ENCODE measurements at places on chromosomes 12 and 14.
A peak's percentile ranks its signal among the peaks of the same experiment; 100 is the strongest.

DNA sequence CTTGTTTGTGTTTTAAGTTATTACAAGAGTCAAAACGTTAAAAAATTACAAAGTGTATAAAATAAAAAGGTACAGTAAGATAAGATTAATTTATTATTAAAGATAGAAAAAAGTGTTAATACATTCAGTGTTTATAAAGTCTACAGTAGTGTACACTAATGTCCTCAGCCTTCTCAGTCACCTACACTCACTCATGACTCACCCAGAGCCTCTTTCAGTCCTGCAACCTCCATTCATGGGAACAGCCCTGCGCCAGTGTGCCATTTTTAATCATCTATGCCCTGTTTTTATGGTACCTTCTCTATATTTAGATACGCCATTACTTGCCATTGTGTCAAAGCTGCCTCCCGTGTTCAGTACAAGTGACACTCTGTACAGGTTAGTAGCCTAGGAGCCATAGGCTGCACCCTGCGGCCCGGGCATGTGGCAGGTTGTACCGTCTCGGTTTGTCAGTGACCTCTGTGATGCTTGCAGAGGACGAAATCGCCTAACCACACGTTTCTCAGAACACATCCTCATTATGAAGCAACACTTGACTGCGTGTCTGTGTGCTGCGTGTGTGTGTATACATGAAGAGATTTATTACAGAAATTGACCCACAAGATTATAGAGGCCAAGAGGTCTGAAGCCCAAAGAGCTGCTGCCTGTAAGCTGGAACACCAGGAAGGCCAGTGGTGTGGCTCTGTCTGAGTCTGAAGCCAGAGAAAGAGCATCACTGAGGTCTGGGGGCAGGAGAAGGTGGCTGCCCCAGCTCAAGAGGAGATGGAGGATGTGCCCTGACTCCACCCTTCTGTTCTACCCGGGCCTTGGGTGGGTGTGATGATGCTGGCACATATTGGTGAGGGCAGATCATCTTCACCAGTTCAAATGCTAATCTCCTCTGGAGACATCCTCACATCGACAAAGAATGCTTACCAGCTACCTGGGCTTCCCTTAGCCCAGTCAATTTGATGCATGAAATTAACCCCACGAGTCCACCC lies 116.6 kb upstream of the C14orf180 start:
- no peak for DNase-seq

DNA sequence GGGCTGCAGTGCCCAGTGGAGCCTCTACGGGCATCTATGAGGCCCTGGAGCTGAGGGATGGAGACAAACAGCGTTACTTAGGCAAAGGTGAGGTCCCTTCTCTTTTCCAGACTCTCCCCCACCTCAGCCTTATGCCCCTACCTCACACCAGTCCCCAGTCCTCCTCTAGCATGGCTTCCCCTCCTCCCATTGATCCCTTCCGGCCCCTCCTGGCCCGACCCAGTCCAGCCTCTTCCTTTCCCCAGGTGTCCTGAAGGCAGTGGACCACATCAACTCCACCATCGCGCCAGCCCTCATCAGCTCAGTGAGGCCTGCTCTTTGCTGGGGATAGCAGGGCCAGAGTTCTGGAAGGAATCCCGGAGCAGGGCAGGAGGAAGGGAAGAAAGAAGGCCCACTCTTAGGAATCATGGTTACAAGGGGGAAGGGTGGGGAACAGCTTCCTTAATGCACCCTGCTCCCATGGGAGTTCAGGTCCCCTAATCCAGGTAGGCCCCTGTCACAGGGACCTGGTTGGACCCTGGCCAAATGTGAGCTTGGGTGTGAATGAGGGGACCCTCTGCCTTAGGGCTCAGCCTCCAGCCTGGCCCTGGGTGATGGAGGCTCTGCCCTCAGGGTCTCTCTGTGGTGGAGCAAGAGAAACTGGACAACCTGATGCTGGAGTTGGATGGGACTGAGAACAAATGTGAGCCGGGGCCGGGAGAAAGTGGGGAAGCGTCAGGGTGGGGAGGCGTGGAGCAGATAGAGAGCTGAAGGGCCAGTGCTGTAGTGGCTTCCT lies 2.2 kb downstream of the ENO2 start:
- no peak for DNase-seq

DNA sequence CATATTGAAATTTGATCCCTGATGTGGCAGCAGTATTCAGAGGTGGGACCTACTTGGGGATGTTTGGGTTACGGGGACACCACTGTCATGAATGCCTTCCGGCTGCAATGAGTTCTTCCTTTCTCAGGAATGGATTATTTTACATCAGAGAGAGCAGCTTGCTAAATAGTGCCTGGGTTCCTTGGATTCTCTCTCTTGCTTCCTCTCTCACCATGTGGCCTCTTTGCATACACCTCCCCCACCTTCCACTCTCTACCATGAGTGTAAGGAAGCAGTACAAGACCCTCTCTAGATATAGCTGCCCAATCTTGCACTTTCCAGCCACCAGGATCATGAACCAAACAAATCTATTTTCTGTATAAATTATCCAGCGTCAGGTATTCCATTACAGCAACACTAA lies 15.4 kb upstream of the SCAF11 start:
- no peak for DNase-seq

GRCh38 chr12:130347588-130347987 lies 9.9 kb downstream of the PIWIL1 start:
- no peak for DNase-seq

DNA sequence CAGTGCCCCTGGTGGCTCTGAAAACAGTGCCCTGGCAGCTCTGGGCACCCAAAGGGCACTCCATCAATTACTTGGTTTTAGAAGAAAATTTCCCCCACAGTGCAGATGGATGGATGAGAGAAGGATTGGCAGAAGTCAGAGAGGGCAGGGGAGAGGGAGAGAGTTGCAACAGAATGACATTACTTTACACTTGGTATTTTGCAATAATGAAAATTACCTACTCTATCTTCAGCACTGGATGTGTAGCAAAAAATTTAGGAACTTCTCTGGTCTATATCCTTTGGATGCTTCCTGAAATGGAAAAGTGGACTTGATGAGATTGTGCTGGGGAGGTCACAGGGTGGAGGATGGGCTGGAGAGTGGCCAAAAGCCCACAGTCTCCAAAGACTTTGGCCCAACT lies 193.2 kb downstream of the CHST11 start:
- no peak for DNase-seq

- DNase-seq: no peak
Observed at GRCh38 chr14:70803321-70804310, 5.7 kb downstream of the MAP3K9 start.

- DNase-seq: no peak
Observed at GRCh38 chr12:60107992-60108391, 512.2 kb downstream of the SLC16A7 start.

GRCh38 chr12:68375756-68376695 lies 43.9 kb upstream of the MDM1 start:
- peak; percentile 38 for DNase-seq

DNA sequence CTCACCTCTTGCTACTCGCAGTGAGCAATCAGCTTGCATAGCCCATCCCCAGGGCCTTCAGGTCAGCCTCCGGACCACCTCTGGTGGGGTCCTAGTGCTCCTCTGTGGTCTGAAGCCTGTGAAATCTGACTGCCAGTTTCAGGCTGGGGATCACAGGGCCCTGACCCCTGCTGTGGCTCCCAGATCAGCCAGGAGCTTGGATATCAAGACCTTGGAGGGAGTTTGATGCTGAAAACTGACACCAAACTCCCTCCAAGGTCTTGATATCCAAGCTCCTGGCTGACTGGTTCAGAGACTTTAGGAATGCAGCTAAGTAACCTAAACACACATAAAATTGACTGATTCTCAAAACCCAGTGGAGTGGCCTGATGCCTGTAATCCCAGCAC lies 19.8 kb upstream of the DHRS4 start:
- no peak for DNase-seq

GRCh38 chr14:94044476-94045091 lies 18.4 kb downstream of the OTUB2 start:
- DNase-seq: no peak

DNA sequence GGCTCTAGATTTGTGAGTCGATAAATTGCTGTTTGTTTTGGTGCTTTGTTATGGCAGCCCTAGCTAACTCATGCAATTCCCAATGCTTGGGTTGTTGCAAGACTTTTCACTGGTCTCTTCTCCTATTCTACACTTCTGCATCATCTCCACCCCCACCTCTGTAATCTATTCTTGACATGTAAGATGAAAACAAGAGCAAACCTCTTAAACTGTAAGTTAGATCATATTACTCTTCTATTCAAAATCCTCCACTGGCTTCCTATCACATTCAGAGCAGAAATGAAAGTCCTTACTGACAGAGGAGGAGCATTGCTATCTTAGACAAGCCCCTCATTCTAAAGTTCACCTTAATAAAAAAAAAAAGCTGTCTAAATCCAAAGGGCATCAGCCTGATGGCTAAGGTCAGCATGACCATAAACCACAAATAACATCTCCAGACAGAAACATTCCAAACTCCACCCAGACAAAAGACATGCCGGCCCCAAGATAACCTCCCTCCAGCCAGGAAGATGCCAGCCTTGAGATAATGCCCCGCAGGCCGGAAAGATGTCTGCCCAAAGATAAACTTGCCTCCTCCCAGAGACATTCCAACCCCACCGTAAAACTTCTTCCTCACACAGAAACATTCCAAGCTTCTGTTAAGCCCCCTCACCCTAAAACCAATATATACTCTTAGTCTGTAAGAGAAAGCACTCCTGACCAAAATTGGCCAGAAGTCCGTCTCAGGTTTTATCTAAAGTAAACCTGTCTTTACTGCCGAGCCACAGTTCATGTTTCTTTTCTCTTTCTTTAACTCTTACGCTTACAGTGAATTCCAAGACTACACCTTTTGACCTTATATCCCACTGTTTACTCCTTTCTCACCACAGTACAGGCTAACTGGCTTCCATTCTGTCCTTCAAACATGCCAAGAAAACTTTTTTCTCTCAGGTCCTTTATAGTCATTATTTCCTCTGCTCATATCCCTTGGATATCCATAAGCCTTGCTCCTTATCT lies 308.9 kb downstream of the KCNH5 start:
- DNase-seq: no peak

DNA sequence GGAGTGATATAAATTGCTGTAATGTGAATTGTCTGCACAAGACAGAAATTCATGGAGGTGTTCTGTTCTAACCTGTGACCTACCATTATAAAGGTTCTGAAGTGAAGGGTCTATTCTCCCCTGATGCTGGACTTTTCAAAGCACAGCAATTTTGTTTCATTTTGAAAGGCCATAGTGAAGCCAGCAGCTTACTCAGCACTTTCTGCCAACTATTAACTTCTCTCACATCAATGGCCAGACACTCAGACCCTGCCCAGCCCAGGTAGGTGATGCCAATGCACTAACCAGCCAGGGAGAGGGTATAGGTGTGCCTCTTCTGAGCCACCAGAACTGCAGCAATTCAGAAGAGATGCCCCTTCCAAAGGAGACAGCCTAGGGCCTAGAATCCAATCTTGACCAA lies 43.9 kb downstream of the SLC15A4 start:
- no peak for DNase-seq

GRCh38 chr14:79483477-79484388 lies 727.6 kb downstream of the DIO2 start:
- peak; percentile 60 for DNase-seq

- no peak for DNase-seq
Observed at GRCh38 chr14:91089958-91090535, 23.8 kb upstream of the DGLUCY start.

- no peak for DNase-seq
Observed at GRCh38 chr12:6494968-6495367, 1.1 kb downstream of the NCAPD2 start.

DNA sequence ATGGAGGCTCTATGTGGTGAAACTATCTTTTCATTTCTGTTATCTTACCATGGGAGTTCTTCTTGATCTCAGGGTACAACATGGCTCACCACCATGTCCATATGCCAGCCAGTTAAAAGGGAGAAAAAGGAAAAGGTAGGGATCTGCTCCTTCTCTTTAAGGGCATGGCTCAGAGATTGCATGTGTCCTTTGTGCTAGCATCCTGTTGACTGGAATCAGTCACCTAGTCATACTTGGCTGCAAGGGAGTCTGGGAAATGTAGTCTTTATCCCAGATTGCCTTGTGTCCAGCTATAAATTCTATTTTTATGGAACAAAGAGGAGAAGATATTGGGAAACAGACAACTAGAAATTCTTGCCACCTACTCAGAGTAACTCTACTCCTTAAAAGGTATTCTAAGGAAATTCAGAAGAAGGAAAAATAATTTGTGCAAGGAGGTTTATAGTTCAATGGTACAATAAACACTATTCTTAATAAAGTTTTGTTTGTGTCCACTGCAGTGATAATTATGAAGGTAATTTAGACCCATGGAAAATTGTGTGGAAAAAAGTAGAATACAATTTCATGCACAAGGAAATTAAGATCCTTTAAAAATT lies 86.4 kb upstream of the RPH3A start:
- no peak for DNase-seq

GRCh38 chr14:100283984-100284881 lies 22.0 kb downstream of the SLC25A29 start:
- DNase-seq: no peak

DNA sequence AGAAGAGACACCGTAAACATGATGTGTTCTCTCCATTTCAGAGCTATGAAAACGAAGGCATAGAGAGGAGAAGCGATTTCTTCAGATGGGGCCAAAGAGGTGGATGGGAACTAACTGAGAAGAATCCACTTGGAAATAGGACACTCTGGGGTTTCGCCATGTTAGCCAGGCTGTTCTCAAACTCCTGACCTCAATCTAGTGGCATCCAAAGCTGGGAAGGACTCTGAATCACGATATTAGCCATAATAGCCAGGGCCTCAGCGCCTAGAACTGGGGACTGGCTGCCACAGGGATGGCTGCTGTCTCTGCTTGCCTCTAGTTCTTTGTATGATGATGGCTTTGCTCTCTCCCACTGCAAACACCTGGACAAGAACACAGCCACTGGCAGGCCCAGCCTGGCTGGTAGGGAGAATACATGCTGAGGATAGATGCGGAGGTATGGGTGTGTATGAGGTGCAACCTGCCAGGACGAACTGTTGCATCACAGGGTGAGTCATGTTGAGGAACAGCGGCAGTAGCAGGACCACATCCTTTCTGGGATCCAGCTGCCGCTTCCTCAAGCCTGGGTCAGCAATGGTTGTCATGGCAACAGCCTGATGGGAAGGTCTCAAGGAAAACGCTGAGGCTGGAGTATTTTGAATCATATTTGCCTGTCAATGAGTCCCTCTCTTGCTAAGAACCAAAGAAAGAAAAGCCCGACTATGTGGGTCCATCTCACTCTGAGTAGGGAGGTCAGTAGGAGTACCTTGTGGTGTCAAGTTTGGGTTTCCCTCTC lies 31.1 kb downstream of the CCDC177 start:
- DNase-seq: peak; percentile 91

DNA sequence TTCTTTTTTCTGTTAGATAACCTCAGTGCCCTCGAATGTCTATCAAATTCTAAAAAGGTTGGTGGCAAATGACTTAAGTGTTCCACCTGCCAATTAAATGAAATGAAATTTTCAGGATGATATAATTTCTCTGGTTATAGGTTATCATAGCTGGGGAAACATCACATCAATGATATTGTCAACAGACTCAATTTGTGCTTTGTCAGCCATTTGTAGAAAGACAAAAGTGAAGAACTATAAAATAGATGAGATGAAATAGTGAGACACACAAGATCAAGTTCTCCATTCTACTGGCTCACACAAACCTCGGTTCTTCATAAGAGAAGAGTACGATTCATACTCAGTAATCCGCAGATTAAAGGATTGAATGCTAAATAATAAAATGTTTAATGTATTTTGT lies 1443.2 kb upstream of the FLRT2 start:
- no peak for DNase-seq

- no peak for DNase-seq
Observed at GRCh38 chr12:13719986-13720385, 261.4 kb downstream of the GRIN2B start.
